ENCODE measurements at places on chromosomes 7 and 10.
A peak's percentile ranks its signal among the peaks of the same experiment; 100 is the strongest.

- DNase-seq, result no peak
Measured at GRCh38 chr7:101411508-101411874, 48.8 kb downstream of the COL26A1 start.

GRCh38 chr10:109019001-109019424 is 904.3 kb downstream of the XPNPEP1 start:
- DNase-seq, result no peak

DNA sequence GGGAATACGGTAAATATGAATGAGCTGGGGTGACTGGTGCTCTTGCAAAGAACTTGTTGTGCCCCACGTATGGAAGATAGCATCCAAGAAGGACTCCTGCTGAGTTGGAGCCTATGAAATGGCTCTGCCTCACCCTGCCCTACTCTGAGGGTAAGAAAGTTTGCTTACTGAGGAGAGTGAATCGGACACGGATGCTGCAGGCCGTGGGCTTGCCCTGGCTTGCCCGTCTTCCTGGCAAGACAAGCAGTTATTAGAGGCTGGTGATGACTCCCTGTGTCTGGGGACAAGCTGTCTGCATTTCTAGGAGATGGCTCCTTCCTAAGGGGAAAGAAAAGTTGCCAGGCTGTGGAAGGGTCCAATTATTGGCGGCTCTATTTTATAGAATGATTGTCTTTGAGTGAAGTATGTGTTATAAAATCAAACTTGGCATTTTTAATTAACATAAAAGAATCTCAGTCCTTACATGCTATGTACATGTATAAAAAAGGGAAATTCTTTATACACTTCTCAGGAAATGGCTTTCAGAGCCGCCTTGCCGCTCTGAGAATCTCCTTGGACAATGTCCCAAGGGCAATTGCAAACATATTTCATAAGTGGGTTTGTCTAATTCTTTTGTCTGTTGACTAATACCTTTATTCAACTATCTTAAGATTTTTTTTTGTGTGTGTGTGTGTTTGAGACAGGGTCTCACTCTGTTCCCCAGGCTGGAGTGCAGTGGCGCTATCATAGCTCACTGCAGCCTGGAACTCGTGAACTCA is 64.6 kb downstream of the CYP26A1 start:
- DNase-seq, result no peak

- no peak for DNase-seq
Measured at GRCh38 chr10:31304291-31304970, 14.6 kb upstream of the ZEB1 start.

DNA sequence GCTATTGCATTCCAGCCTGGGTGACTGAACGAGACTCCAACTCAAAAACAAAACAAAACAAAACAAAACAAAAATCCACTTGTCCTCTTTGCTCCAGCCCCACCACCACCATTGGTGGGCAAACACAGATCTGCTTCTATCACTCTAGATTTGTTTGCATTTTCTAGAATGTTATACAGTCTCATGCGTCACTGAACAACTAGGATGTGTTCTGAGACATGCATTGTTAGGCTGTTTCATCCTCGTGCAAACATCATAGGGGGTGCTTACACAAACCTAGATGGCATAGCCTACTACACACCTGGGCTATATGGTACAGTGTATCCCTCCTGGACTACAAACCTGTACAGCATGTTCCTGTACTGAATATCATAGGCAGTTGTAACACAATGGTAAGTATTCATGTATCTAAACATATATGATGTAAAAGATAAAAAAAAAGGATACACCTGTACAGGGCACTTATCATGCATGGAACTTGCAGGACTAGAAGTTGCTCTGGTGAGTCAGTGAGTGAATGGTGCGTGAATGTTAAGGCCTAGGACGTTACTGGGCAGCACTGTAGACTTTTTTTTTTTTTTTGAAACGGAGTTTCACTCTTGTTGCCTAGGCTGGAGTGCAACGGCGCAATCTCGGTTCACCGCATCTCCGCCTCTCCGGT is 45.3 kb downstream of the BTBD16 start:
- no peak for DNase-seq

DNA sequence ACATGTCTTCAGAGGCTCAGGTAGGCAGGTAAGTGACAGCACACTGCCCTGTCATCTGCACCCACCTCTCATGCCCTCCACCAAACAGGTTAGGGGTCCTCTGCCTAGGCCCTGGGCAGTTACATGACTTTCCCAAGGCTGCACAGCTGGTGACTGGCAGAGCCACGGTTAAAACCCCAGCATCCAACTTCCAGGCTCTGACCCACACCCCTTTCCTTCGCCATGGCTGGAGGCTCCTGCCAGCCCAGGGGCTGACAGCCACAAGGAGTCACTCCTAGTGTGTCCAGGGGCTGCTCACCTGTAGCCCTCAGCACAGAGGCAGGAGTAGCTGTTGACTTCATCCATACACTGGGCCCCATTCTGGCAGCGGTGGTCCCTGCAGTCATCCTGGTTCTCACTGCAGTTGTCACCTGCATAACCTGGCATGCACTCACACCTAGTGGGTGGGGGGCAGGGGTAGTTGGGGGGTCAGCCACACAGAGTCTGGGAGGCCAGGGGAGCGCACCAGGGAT is 175.0 kb downstream of the SLIT1 start:
- DNase-seq, result no peak

DNA sequence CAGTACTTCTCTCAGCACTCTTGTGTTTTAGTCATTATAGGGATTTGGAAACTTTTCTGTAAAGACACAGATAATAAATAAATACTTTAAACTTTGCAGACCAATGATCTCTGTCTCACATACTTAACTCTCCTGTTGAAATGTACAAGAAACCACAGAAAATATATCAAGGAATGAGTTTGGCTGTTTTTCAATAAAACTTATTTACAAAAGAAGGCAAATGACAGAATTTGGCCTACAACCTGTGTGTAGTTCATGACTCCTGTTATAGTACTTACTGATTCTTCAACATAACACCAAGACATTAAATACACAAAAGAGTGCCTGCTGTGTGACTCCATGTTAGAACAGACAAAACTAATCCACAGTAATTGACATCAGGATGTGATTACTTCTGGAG is 510.0 kb upstream of the PHF14 start:
- DNase-seq, result no peak

- no peak for DNase-seq
Measured at GRCh38 chr10:8462565-8462964, 408.1 kb downstream of the GATA3 start.

DNA sequence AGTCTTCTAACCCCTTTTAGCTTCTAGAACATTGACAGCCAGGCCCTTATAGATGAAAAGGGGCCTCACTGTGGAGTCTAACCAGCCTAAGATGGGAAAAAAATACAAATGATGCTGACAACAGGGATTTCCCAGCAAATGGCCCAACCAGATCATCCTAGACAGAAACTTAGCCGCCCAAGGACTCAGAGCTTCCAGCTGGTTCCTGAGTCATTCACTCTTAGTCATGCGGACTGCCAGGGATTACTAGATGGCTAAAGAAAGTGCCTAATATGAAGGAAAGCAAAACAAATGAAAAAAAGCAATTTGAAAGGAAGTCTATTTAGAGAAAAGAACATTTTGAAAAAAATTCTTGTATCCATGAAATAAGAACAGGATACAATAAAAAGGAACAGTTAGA is 23.7 kb downstream of the TSPAN14 start:
- no peak for DNase-seq

- no peak for DNase-seq
Measured at GRCh38 chr10:27535317-27535716, 31.2 kb downstream of the RAB18 start.

GRCh38 chr10:77832238-77832637 is 94.3 kb downstream of the DLG5 start:
- no peak for DNase-seq

- no peak for DNase-seq
Measured at GRCh38 chr7:136997735-136998134, 129.3 kb downstream of the CHRM2 start.

GRCh38 chr7:36037121-36037662 is 115.9 kb upstream of the EEPD1 start:
- peak; percentile 26 for DNase-seq

GRCh38 chr10:65470986-65471385 is 1454.8 kb upstream of the LRRTM3 start:
- DNase-seq, result no peak

DNA sequence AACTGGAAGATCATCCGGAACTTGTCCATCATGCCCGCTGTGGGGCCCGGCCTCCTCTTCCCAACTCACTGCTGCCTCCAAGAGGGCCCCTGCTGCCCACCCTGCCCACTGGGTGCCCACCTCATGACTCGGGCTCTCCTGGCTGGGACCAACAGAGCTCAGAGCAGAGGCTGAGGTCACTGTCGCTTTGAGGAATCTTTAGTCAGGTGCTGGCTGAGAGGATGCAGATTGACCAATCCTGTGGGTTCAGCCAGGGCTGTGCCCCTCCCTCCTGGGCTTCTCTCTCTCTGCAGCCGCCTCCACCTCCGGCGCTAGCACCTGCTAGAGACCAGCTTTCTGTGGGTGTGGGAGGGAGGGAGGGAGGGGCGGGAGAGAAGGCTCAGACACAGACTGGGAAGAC is at the start of gene CALHM1:
TSS of gene CALHM1 (minus strand) at position 181 of the 400 bp plus-strand sequence. CDS start at position 32, 149 bp downstream.
- DNase-seq, result no peak

- no peak for DNase-seq
Measured at GRCh38 chr7:43758029-43758821, at the start of gene BLVRA. Gene BLVRA, plus strand, starts transcription at chr7:43758680. Its CDS starts 12,479 bp downstream, at chr7:43771159.

DNA sequence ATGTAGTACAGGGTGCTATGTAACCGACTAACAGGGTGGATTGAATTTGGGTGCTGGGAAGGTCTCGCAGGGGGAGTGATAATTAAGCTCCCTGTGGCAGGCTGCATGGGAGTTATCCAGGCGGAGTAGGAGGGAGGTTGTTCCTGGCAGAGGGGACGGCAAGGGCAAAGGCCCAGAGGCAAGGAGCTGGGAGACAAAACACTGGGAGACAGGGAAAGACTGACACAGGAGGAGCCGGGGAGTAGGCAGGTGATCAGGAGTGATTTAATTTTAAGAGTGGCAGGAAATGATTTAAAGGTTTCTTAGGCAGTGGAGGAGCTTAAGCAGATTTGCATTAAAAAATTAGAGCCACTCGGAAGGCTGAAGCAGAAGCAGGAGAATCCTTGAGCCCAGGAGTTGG is 40.7 kb upstream of the LEP start:
- no peak for DNase-seq

DNA sequence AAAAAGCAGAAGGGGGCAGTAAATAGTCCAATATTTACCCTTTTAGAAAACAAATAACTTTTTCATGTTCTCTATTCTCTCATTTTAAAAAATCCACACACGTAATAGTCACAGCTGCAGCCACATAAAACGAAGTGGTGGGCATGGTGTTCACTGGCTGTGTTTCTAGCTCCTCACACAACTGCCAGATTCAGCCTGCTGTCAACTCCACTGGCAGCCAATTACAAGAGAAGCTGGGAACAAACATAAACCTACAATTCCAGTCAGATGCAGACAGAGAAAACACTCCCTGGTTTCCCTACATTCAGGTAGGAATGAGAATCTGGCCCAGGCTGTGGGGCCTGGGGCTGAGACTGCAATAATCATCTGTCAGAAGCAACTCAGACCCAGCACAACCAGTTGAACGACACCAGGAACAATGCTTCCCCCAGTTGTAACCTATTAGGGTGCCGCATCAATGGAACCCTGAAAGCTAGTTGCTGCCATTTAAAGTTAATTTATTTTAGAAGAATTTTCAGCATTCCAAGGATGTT is 29.1 kb downstream of the ERCC6 start:
- DNase-seq, result no peak

GRCh38 chr7:144027070-144027469 is 21.7 kb upstream of the OR2A5 start:
- no peak for DNase-seq

GRCh38 chr7:11252011-11252607 is 278.4 kb downstream of the PHF14 start:
- no peak for DNase-seq

- peak; percentile 47 for DNase-seq
Measured at GRCh38 chr7:44432381-44432977, 58.0 kb downstream of the NUDCD3 start.

- DNase-seq, result no peak
Measured at GRCh38 chr10:79068203-79068561, 584 bp upstream of the ZMIZ1 start.

DNA sequence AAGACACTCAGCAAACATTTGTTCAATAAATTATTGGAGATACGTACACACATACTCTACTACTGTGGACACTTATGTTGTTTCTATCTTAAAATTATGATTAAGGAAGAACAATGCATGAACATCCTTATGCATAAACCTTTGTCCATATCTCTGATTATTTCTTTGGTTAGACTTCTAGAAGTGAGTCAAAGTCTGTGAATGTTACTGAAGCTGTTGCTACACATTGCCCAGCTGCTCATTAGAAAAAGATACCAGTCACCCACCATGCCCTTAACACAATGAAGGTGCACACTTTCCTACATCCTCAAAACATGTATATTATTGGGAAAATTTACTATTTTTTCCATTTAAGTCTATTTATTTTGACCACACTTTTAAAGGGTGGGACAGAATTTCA is 1.4 kb upstream of the CLRN3 start:
- no peak for DNase-seq
